PC-3 (cell line): ENCODE measurements at places on chromosomes 16 and 17. TPM values are rescaled to one million over a fixed set of nuclear protein-coding genes. Genes with fewer than 3 reads are reported as not detected.

Gene C16orf87
- 4.0 and 5.1 TPM in 2 replicates for total RNA-seq

Gene DHRS7C
- not detected in 2 replicates for total RNA-seq

Gene ST6GALNAC1
- 2.6 and 4.1 TPM in 2 replicates for total RNA-seq

Gene KNOP1
- 13.6 and 18.8 TPM in 2 replicates for total RNA-seq

Gene PRR35
- not detected in 2 replicates for total RNA-seq

Gene XAF1
- not detected in 2 replicates for total RNA-seq

Gene CACNA1H
- 4.1 and 7.8 TPM in 2 replicates for total RNA-seq

Gene CDH15
- total RNA-seq = 1.5 and 1.9 TPM in 2 replicates
